ENCODE measurements at places on chromosomes 3 and 15. TPM values are rescaled to one million over a fixed set of nuclear protein-coding genes. Genes with fewer than 3 reads are reported as not detected.

The ACP3 gene
- 0.26 TPM for total RNA-seq

The DENND6A gene
- total RNA-seq, result 7.0 TPM

The RASL12 gene
- total RNA-seq, result 0.12 TPM

The EDC3 gene
- 19.6 TPM for total RNA-seq

The CCDC54 gene
- not detected for total RNA-seq

The CACNA1D gene
- total RNA-seq, result 0.49 TPM

The TIMP4 gene
- total RNA-seq, result 11.3 TPM

The PRR20G gene
- total RNA-seq, result 0.14 TPM

The CHRFAM7A gene
- total RNA-seq, result 6.7 TPM

The ITPKA gene
- total RNA-seq, result 2.2 TPM

The LAMB2 gene
- total RNA-seq, result 88.8 TPM

The CPEB1 gene
- total RNA-seq, result 2.4 TPM

Data from A549 treated with RU486 at 1 μM for 4 hours (cell line).